ENCODE measurements at places on chromosomes 2 and 18. TPM values are rescaled to one million over a fixed set of nuclear protein-coding genes. Genes with fewer than 3 reads are reported as not detected.

The MRPL30 gene
- total RNA-seq: 28.4 TPM

The CHN1 gene
- 12.8 TPM for total RNA-seq

The IL36G gene
- total RNA-seq: not detected

The REG3G gene
- total RNA-seq: not detected

The PSTPIP2 gene
- total RNA-seq: 5.7 TPM

The CBLN2 gene
- under 0.01 TPM for total RNA-seq

The PARD6G gene
- 2.8 TPM for total RNA-seq

The PLCD4 gene
- 1.8 TPM for total RNA-seq

All from smooth muscle cell of bladder (primary cell).